ENCODE measurements at places on chromosomes 1 and 21.

DNA sequence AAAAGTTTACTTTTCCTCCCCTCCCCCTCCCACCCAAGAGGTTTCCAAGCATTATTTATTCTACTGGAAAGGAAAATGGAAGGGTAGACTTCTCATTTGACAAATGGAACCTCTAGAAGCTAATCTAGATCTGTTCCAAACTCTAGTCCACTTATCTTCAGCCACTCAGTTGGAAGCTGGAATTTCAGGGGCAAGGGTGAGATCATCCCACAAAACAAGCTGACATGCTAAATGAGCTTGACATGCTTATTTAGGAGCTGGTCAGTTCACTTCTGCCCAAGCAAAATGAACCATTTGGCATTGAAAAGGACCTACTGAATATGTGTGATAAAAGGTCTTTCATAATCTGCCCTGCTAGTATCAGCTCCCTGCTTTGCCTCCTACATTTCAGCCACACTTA lies 5.0 kb downstream of the LRRC41 start:
- DNase-seq, result no peak

DNA sequence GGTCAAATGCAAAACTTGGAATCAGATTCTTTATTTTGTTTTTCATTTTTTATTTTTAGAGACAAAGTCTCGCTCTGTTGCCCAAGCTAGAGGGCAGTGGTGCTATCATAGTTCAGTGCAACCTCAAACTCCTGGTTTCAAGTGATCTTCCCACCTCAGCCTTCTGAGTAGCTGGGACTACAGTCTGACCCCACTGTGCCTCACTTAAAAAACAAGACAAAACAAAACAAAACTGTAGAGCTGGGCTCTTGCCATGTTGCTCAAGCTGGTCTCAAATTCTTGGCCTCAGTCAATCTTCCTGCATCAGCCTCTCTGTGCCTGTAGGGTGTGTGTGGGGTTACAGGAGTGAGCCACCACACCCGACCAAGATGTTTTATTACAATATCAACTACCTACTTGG lies 396.0 kb upstream of the USP24 start:
- DNase-seq, result no peak

DNA sequence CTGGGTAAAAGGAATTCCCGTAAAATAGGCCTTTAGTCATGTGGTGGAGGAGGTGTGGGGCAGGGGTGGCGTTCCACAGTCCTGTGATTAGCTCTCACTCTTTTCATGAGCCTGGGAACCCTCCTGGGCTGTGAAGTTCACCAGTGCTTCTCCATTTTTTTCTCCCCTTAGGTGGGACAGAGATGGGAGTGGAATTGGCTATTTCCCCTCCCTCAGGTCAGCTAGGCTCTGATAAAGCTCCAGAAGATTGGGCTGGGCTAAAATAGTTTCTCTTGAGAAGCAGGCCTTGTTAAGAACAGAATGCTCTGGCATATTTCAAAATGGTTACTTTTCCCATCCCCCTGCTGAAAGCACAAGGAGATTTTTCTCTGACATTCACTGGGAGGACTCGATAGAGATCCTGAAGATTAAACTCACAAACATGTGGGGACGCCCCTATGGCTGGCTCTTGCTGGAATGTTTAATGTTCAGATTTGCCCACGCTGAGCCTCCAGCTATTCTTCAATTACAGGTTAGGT lies 33.4 kb upstream of the SLC2A1 start:
- no peak for DNase-seq

GRCh38 chr21:16570171-16570570 lies 840.4 kb downstream of the USP25 start:
- no peak for DNase-seq

GRCh38 chr1:7280347-7280960 lies 490.6 kb upstream of the VAMP3 start:
- DNase-seq, result no peak

GRCh38 chr1:92461364-92462097 lies 25.2 kb downstream of the GFI1 start:
- no peak for DNase-seq

GRCh38 chr1:39190096-39190495 lies 14.4 kb upstream of the MACF1 start:
- no peak for DNase-seq

DNA sequence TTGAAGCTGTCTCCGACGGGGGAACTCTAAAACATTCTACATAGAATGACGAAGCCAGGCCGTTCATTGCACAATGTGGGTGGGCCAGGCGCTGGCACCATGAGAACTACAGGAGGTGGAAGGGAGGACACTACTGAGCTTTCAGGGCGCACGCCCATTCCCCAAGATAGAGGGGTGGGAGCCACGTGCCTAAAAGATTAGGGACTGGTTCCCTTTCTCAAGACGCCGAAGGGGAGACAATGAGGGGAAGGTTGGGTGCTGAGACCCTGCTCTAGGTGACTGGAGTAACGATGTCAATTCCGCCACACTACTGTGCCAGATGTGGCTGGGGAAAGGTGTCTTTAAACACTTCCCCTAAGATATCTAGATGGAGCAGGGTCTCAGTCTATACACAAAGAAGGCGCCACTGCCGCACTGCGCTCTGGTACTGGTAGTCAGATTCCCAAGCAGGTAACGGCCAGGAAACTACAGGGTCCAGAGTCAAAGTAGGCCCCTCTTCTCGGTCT lies 782 bp downstream of the CSDE1 start:
- peak; percentile 59 for DNase-seq

DNA sequence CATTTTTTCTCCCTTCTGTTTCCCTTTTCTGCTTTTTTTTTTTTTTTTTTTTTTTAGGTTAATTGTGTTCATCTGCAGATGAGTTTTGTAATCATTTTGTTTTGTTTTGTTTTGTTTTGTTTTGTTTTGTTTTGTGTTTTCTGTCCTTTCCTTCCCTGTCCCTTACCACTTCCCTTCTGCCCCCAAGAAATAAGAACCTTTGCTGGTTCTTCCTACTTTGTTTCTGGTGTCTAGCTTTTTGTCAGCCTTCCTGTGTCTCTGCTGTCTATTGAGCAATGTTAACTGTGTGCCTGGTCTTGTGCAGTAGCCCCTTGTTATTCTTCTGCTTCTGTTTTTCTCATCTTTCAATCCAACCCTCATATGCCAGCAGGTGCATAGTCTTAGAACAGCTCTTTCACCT lies 46.0 kb downstream of the MPZL1 start:
- DNase-seq, result no peak

GRCh38 chr1:176603696-176604095 lies 140.7 kb downstream of the PAPPA2 start:
- no peak for DNase-seq

DNA sequence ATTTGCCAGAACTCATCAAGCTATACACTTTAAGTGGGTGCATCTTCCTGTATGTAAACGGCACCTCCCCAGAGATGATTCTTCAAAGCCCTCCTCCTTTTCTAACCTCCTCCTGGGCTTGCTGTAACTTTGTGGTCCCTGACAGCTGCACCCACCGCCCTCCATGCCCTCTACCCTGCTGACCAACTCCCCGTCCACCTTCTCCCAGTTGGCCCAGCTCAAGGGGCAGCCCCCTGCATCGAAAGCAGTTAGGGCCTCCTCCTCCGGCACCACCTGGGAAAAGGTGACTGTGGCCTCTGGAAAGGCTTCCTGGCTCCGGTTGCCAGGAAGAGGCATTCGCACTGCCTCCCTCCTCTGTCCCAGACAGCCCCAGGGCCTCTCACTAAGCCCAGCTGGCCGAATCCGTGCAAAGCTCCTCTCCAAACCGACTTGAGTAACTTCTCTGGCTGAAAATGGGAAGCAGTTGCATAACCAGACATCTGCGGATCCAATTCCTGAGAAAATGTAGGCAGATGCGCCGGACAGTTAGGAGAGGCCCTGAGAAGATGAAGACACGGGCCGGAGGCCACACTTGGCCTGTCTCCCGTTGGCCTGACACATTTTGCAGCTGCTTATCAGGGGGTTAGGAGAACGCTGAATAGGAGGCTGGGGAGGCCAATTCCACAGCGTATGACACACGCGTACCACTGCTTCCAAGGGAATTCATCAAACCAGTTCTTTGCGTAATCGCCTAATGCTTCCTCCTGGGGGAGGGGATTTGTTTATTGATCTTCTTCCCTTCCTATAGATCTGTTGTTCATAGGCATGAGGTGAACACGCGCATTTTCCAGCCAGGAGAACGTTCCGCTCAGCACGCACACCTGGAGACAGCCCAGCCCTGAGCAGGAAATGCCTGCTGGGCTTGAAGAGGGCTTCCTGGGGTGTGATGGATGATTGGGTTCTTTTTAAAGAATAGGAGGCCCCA lies 48.7 kb upstream of the COL6A2 start:
- DNase-seq, result peak; percentile 100

GRCh38 chr1:227318016-227318852 lies at the start of gene CDC42BPA:
Gene CDC42BPA (minus strand): TSS chr1:227318492. CDS start chr1:227317182, 1,310 bp downstream.
- peak; percentile 83 for DNase-seq

- no peak for DNase-seq
Observed at GRCh38 chr21:29018540-29018939, 609 bp downstream of the RWDD2B start.

GRCh38 chr1:117658676-117659075 lies 52.8 kb downstream of the TENT5C start:
- no peak for DNase-seq

- peak; percentile 55 for DNase-seq
Observed at GRCh38 chr1:231596337-231596791, 30.2 kb upstream of the DISC1 start.

DNA sequence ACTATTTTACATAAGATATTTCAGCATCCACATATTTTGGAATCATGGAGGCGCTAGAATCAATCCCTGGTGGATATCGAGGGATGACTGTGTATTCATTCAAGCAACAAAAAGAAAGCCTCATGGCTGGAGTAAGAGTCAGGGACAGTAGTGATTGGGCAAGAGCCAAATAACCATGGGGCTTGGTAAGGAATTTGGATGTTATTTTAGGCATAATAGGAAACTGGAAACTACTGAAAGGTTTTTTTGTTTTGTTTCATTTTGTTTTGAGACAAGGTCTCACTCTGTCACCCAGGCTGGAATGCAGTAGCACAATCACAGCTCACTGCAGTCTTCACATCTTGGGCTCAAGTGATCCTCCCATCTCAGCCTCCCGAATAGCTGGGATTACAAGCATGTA lies 33.8 kb upstream of the EYA3 start:
- DNase-seq, result no peak

DNA sequence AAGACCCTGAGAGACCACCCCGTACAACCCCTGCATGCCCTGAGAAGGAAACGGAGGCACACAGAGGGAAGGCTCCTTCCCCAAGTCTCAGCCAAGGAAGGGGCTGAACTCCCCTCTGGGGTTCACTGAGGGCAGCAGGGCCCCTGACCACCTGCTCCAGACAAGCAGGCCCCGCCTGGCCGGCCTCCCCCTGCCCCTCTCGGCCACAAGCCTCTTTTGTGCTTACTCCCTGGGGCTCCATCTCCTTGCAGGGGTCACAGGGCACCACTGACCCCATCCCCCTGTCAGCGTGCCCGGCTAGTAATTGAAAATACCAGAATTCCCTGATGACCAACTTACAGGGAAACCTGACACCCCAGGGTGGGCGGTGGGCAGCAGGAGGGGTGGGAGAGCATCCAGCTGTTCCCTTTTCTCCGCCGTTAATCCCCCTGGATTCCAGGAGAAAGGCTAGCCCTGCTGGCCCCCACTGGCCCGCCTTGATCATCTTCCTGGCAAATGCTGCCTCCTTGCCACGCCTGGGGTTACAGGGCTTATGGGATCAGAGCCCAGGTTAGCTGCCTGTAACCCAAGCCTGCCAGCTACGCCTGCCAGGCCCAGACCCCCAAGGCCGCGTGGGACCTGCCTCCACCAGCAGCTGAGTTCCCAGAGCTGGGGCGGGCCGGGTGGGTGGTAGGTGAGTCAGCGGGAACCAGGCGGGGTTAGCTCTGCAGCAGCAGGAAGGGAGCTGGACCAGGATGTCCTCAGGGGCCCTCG lies 96.1 kb downstream of the LACTBL1 start:
- DNase-seq, result no peak

- peak; percentile 7 for DNase-seq
Observed at GRCh38 chr1:168428063-168428731, 115.6 kb downstream of the XCL2 start.

DNA sequence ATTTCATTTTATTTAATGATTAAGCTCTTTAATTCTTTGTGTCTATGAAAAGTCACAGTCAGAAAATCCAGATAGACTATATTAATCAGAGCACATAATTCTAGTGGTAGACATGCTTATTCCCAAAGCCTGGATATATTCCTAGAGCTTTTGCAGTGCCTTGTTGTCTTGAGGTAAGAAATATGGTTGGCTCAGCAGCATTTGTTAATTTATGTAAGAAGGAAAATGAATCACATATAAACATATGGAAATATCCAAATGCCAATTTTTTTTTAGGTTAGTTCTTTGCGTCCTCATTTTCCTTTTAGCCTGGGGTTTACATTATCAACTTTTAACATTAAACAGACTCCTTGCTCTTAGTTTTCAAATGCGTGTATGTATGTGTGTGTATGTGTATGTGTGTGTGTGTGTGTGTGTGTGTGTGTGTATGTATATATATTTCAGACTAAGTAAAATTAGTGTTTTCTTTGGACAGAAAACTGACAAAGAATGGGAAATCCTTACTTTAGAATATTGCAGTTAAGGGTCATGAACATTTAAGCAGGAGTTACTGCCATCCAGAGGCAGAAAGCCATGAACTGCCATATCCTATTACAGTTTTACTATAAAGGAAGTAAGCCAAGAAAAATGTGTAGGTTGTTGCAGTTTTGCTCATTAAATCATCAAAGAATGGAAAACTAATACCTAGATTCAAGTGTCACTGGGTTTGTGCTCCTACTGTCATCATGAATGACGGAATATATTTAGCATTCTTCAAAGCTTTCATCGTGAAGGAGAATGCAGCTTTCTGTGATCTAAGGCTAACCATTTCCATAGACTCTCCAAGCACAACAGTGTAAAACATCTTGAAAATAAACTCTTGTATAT lies 477.1 kb upstream of the NR5A2 start:
- peak; percentile 65 for DNase-seq

GRCh38 chr1:51572365-51572764 lies 44.5 kb upstream of the OSBPL9 start:
- DNase-seq, result no peak

GRCh38 chr1:45982359-45982758 lies 150.1 kb downstream of the PIK3R3 start:
- DNase-seq, result no peak

GRCh38 chr1:215794156-215794555 lies 227.1 kb downstream of the KCTD3 start:
- no peak for DNase-seq

- no peak for DNase-seq
Observed at GRCh38 chr1:68904477-68904876, 407.6 kb upstream of the DEPDC1 start.

- DNase-seq, result peak; percentile 92
Observed at GRCh38 chr1:185719021-185719420, 15.2 kb upstream of the HMCN1 start.

- DNase-seq, result peak; percentile 10
Observed at GRCh38 chr1:152109231-152109997, 5.8 kb downstream of the TCHH start.

- peak; percentile 79 for DNase-seq
Observed at GRCh38 chr1:109620401-109620791, 759 bp downstream of the AMPD2 start.
